CD4-positive, alpha-beta memory T cell (primary cell): ENCODE measurements at places on chromosomes 3 and 15. TPM values are rescaled to one million over a fixed set of nuclear protein-coding genes. Genes with fewer than 3 reads are reported as not detected.

DNA sequence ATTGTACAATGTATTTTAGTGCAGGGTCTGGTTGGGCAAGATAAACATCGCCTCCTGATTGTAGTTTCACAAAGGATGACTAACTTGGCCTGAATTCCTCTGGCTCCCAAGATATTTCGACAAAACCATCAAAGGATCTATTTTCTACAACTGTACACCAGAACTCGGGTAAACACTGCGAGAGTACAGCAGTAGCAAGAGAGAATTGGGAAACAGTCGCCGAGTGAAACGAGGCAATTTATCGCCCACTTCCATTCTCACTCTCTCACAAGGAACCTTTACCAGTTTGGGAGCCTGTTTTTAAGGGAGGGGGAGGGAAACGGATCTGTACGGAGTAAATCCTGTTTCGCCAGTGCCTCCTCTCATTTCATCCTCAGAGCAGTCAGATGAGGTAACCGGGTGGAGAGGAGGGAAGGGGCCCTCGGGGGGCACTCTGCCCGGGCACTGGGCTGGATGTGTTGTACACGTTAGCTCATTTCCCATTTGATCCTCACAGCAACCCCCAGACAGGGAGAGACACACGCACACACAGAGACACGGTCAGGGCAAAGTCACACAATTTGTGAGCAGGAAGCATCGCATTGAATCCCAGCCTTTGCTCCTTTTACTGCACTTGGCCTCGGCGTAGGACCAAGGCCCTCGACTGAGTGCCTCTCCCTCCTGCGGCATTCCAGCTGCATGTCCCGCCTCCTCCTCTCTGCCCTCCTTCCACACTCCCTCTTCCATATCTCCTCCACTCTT is 120.1 kb downstream of the LIPC start:
- no peak for DNase-seq
- H3K27ac ChIP-seq: no peak overlapping the region
- no peak overlapping the region for H3K4me3 ChIP-seq
- H3K27me3 ChIP-seq: no peaks in the 10 kb centered on the region
- no peaks in the 10 kb centered on the region for H3K36me3 ChIP-seq

DNA sequence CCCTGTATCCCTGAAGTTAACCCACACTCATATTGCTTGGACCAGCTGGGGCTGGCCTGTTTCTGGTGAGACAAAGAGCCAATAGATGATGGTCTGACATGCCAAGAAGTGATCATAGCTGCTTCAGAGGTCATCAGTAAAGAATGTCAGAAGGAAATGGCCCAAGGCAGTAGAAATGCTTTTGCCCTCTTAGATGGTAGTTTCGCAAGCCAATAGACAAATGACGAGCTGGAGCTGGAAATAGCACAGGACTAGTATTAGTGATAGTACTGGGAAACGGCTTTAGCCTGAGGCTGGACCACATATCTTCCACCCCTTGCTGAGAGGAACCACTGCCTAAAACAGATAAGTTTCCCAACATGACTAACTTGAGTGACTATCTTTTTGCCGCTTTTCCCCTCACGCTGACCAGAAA is 176.1 kb upstream of the THBS1 start:
- H3K27me3 ChIP-seq: no peaks in the 10 kb centered on the region
- no peak overlapping the region for H3K27ac ChIP-seq
- no peak for DNase-seq
- no peaks in the 10 kb centered on the region for H3K4me1 ChIP-seq
- H3K4me3 ChIP-seq: no peak overlapping the region

DNA sequence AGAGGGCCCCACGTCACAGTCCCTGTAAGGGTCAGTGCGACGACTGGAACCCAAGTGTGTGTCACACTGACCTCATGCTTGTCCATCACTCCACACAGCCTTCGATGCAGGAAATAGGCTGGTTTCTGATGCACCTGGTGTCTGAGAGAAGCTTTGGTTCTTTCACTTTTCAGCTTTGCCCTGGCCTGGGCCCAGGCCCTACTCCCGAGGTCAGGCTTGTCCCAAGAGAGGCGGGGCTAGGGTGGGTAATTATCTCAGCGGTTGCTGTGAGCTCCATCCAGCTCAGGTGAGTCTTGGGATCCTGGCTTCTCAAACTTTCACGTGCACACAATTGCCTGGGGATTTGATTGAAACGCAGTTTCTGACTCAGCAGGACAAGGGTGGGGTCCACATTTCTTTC is 19.6 kb upstream of the CHRNB4 start:
- no peak overlapping the region for H3K27ac ChIP-seq
- no peak for DNase-seq
- no peaks in the 10 kb centered on the region for H3K27me3 ChIP-seq

DNA sequence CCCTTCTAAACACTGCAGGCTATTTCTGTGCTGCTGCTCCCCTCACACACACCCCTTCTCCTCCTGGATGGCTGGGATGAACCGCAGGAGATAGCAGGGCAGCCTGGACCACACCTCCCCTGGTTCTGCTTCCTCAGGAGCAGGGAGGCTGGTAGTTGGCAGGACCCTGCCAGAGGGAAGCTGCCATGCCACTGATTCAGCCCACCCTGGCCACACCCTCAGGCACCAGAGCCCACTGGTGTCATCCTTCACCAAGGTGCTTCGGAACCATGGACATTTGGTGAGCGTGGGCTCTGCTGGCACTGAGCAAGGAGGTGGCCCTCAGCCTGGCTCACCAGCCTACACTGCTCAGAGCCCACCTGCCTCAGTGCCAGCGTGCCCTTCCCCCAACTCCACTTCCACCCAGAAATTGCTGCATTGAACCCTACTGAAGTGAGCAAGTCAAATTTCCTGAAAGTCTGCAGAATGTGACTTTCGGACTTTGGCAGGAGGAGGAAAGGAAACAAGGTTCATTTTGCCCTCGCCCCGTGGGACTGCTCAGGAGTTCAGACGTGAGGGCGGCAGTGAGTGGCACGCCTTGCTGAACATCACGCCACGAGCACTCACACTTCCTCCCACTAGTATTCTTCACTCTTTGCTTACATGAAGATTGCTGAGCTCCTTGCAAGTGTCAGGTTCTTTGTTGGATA is 26.3 kb downstream of the BMF start:
- H3K4me3 ChIP-seq: no peak overlapping the region
- no peak overlapping the region for H3K27ac ChIP-seq
- no peaks in the 10 kb centered on the region for H3K36me3 ChIP-seq
- H3K27me3 ChIP-seq: no peaks in the 10 kb centered on the region
- H3K4me1 ChIP-seq: peaks cover 12% of the 10 kb centered on the region

DNA sequence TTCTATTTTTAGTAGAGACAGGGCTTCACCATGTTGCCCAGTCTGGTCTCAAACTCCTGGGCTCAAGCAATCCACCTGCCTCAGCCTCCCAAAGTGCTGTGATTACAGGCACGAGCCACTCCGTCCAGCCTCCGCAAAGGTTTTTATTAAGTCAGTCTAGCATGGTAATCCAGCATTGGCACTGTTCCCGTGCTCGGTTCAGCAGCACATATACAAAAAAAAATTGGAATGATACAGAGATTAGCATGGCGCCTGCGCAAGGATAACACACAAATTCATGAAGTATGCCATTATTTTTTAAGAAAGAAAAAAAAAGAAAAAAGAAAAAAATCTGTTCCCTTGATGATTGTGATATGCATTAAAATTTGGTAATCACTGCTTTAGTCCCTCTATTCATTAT is 8.5 kb downstream of the CKMT1A start:
- H3K27ac ChIP-seq: no peak overlapping the region
- H3K4me1 ChIP-seq: no peaks in the 10 kb centered on the region
- no peak overlapping the region for H3K4me3 ChIP-seq
- H3K36me3 ChIP-seq: no peaks in the 10 kb centered on the region
- DNase-seq: no peak

DNA sequence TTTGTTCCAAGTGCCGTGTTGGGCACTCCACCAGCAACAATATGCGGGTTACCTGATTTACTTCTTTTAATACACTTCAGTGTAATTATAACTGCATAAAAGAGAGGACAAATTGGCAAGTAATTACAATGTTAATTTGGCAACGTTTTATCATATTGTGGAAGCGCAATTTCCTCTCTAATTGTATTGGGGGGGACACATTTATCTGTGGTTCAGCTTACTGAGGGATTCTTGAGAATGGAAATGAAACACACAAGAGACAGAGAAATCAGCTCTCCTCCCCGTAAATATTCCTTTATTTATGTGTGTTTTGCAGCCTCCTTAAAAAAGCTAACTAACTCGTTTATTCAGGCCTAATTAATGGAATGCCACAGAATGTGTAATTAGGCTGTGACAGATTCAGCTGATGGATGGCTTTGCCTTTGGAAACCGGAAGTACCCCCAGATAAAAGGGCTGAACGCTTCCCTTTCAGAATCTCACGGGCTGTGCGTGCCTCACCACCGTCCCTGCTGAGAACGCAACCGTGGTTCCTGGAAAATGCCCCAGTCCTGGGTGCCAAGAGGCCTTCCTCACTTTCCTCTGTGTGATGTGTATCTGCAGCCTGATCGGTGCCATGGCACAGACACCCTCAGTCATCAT is 247.1 kb upstream of the ST8SIA2 start:
- H3K36me3 ChIP-seq: no peaks in the 10 kb centered on the region
- H3K27ac ChIP-seq: no peak overlapping the region
- no peak overlapping the region for H3K4me3 ChIP-seq
- H3K27me3 ChIP-seq: no peaks in the 10 kb centered on the region

- no peaks in the 10 kb centered on the region for H3K27me3 ChIP-seq
- H3K4me3 ChIP-seq: no peak overlapping the region
- H3K4me1 ChIP-seq: peaks cover 62% of the 10 kb centered on the region
- DNase-seq: peak; percentile 50
- no peaks in the 10 kb centered on the region for H3K36me3 ChIP-seq
- peak overlapping the region; percentile 34 for H3K27ac ChIP-seq
Observed at GRCh38 chr3:33023176-33024136, 72.0 kb downstream of the CCR4 start.

The TRH gene
- not detected for polyA plus RNA-seq

The MYH15 gene
- not detected for polyA plus RNA-seq
